ENCODE measurements at places on chromosomes 4 and X. TPM values are rescaled to one million over a fixed set of nuclear protein-coding genes. Genes with fewer than 3 reads are reported as not detected.

Gene HSFX3
- total RNA-seq, result not detected

DNA sequence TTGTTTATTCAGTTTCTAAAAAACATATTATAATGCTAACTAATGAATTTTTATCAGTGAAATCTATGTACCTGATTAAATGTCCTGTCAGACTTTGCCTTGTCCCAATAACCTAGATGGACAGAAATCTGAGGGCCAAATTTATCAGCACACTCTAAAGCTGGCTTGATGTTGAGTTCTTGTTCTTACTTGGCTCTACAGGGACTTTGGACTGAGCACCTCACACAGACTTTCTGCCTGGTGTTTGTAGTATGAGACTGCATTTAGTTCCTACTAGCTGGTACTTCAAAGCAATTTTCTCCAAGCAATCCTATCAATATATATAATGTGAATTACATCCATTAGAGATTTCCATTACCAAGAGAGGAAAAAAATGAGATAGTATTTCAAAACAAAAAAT is 37.8 kb downstream of the INTS12 start:
- no peak for DNase-seq

Gene JCHAIN
- not detected for total RNA-seq

Gene MAGEA6
- total RNA-seq, result not detected

DNA sequence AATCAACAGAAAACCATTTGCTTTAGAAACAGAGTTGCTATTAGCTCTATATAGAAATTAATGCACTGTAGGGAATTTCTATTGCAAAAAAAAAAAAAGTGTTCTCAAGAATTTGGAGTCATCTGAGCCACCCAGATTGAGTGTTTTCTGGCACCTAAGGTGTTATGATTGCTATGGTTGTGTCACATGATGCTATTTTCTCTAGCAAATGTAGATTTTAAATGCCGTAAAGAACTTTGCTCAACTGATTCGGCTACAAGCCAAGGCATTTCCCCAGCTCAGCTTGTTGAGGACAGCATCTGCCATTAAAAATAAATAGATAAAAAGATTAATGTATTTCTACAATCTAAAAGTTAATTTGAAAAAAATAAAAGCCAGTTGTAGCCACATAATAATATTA is 712.8 kb downstream of the FAT4 start:
- DNase-seq, result no peak

Gene CLNK
- total RNA-seq, result not detected

DNA sequence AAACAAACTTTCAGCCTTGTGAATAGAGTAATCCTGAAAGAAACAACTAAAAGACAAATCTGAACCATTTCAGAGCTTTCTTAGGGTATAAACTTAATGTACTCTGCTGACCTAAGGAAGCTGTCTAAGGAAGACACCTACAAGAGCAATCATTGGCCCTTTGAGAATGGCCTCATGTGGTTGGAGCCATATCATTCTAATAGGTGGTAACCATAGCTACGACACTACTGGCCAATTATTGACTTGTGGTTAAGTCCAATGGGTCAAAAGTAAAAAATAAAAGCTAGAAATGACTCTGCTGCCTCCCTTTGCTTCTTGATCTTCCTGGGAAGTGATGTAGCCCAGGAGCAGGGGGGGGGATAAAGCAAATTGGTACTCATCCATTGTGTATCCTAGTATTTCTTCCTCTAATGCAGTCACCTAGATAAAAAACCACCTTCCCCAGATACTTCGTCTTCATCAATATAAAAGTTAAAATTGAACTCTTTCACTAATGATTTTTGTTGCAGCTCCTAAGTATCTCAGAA is 547.0 kb downstream of the ARAP2 start:
- DNase-seq, result no peak

DNA sequence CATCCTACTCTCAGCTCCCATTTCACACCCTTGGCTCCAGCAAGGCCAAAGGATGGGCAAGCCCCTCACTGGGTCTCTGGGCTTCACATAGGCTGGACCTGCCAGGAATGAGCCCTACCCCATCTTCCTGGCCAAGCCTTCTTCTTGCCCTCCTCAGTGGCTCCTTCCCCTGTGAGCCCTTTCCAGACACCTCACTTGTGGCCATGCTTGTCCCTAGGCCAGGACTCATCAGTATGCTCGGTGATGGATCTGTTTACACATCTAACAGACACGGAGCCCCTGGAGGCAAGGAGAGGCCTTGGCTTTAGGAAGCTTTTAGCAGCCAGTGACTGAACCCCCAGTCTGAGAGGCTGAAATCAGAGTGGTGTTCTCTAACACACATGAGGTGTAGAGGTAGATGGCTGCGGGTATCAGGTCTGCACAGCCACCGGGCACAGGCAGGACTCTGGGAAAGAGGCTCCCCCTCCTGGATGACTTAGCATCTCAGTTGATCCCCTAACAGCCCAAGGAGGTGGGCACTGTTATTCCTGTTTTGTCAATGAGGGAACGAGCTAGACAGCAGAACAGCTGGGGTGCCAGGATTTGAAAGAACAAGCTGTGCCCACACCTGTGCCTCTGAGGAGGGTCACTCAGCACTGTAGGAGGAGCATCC is 44.8 kb downstream of the PPP2R2C start:
- no peak for DNase-seq

Gene SH2D1A
- not detected for total RNA-seq

GRCh38 chr4:53790286-53790685 is 199.0 kb upstream of the LNX1 start:
- no peak for DNase-seq

DNA sequence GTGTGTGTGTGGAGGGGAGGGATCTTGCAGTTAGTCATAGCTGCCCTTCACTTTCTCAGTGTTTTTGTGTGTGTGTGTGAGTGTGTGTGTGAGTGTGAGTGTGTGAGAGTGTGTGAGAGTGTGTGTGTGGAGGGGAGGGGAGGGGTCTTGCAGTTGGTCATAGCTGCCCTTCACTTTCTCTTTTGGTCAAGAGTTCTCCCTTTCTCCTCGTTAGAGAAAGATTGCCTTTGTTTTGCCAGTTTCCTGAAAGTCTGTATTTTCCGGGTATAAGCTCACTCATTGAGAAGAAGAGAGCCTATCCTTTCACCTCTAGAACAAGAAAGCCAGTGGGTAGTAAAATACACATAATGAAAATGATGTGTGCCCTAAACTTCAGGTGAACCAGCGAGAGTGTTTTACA is 75.2 kb upstream of the ENPP6 start:
- DNase-seq, result no peak

Measured in LHCN-M2 (cell line).